ENCODE measurements at places on chromosomes 5 and 9.

- no peak for DNase-seq
Observed at GRCh38 chr5:110880413-110880812, 141.6 kb downstream of the SLC25A46 start.

DNA sequence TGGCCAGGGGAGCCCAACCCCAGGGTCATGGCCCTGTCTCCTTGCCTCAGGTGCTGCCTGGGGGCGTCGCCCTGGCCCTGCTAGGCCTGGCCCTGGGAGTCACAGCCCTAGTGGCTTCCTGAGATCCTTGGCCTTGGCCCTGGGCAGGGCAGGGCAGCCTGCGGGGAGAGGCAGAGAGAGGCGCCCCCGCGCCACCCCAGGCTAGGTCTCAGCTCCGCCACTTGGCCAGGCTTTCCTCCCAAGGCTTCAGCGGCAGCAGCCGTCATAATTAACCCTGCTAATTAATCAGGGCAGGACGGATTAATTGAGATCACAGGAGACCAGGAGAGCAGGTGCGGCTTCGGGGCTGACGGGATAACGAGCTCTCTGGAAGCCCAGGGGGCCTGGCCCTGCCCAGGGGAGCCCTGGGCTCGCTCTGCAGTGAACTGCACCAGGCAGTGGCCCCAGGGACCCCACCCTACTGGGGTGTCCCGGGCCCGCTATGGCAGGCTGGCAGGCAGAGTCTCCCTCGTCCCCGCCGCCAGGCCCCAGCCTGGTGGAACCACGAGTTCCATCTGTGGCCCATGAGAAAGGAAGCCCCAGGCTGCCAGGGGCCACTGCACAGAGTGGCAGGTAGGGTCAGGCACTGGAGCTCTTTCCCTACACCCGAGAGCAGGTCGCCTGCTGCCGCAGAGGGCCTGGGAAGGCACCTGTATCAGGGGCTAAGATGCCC lies 269.6 kb downstream of the PBX3 start:
- no peak for DNase-seq

DNA sequence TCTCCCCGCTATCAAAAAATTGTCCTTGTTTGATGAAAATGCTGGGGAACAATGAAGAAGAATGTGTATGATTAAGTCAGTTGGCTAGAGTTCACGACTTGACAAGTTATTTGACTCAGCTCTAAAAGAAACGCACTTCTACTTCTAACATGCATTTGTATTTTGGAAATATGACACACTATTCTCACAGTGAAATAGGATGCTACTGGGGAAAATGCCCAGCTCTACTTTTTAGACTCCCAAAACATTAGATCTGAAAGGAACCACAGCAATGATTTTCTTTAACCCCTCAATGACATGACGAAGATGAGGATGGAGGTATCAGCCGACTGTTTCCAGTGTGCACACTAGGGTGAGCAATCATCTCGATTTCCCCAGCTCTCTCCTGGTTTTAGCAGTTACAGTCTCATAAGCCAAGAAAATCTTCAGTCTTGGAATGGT lies 83.6 kb upstream of the PCSK1 start:
- no peak for DNase-seq

GRCh38 chr5:176529116-176529740 lies 8.0 kb downstream of the RNF44 start:
- DNase-seq: no peak

All from activated CD4-positive, alpha-beta T cell treated with anti-CD3 and anti-CD28 coated beads for 48 hours (primary cell).